HFF-Myc (cell line): ENCODE measurements at places on chromosomes 16 and 17.

- no peak for DNase-seq
Measured at GRCh38 chr17:34195987-34196386, 59.1 kb upstream of the CCL2 start.

GRCh38 chr17:81245024-81245664 lies 6.0 kb downstream of the NDUFAF8 start:
- no peak for DNase-seq

- DNase-seq, result peak; percentile 5
Measured at GRCh38 chr16:24580665-24581064, 41.3 kb downstream of the RBBP6 start.

GRCh38 chr17:79258041-79258440 lies 183.4 kb downstream of the ENGASE start:
- DNase-seq, result no peak

DNA sequence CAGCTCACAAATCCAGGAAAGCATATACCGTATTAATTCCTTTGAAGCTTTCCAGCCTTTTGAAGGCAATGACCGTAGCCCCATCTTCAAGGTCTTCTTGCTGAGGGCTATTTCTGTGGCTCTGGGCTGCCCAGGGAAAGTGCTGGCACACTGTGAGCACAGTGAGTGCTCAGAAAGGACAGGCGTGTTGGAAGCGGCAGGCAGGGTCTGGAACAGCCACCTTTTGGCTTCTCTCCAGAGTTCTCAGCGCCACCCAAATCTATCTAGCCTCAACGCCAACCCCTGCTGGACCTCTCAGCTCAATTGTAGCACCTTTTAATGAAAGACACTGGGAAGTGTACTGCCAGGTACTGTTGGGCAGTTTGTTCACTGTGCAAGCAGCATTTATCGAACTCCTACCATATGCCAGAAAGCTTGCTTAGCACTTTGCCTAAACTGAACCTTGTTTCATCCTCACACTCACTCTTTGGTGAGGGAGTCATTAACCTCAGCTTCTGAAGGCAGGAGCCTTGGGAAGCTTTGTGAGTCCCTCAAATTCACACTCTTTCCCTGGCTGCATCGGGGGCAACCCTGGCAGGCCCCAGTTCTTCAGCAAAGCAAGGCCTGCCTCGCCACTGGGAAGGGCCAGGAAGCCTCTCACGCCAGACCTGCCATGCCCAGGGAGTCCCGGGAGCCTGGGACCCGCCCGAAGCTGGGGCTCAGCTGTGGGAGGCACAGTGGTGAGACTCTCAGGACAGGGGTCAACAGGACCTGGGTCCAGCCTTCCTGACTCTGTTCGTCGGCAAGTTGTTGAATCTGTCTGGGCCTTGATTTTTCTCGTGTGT lies 13.5 kb upstream of the CIBAR2 start:
- no peak for DNase-seq

DNA sequence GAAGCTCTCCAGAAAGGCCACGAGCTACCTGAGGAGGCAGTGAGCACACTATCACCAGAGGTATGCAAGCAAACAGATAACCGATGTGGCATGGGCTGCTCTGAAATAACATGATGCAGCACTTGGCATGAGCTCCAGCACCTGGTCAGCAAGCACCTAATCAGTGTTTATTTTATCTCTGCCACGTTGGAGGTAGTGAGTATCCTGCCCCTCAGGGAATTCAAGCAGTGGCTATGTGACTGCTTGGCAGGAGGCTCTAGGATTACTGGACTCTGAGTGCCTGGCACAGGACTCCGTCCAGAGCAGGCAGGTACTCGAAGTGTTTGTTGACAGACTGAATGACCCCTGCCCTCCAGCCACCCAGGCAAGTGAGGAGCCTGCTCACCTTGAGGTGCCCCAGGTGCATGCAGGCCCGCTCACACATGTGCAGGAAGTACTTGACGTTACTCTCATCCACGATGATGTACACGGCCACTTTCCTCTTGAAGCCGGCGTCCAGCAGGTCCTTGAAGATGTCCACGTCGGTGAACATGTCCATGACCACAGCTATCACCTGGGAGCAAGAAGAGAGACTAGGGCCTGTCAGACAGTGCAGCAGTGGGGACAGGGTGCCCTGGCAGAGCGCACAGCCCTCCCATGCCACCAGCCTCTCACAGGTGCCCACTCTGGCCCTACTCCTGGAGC lies 16.6 kb downstream of the FAM83G start:
- no peak for DNase-seq

GRCh38 chr17:61389670-61390478 lies 9.8 kb upstream of the TBX2 start:
- DNase-seq, result no peak

GRCh38 chr17:61662186-61662585 lies 71.2 kb upstream of the NACA2 start:
- DNase-seq, result no peak

DNA sequence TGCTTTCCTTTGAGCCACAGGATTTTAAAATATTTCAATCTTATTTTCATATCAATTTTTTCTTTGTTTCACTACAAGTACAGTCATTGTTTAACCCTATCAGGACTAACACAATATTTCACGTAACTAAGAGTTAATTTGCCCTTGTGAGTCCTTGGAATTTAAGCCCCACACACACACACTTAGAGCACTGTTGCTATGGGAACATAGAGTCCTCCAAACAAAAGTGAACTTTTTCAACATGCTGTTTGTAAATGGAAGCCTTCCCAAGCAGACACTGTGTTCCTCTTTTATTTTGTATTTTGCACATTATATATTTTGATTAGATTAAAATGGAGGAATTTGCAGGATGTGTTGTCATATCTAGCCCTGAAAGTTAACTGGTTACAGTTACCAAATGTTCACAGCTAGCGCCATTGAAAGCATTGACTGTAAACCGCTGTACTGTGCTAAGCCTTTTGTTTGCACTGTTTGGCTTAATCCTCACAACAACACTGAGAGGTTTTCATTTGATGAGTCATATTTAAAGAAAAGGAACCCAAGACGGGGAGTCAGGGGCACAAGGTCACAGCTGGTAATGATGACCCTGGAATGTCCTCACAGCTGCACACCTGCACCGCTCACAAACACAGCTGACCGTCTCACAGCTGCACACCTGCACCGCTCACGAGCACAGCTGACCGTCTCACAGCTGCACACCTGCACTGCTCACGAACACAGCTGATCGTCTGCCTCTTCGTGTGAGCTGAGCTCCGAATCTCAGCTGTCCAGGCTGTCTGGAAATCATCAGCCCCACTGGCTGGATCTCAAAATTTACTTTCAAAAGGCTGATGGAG lies 6.3 kb downstream of the HSBP1 start:
- DNase-seq, result peak; percentile 79

GRCh38 chr17:71423871-71424546 lies 696.8 kb upstream of the SOX9 start:
- no peak for DNase-seq

- no peak for DNase-seq
Measured at GRCh38 chr16:50313596-50314478, 47.5 kb downstream of the ADCY7 start.

DNA sequence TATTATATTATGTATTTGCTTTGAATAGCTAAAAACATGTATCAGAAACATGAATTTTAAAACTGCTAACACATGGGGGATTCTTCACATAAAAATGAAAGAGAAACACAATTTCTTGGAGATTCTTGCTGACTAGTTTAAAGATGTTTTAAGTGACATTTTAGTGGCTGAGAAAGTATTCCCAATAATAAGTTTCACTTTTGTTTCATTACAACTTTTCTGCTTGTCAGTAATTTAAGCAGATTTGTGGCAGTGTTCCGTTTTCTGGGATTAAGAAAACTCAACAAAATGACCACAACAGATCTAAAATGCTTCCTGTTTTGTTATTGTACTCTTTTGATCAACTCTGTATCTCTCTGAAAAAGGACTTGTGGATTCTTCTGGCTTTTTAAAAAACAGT lies 75.9 kb downstream of the NLK start:
- no peak for DNase-seq

- DNase-seq, result no peak
Measured at GRCh38 chr17:15341385-15341849, at the start of gene TEKT3. Gene TEKT3 (minus strand): TSS chr17:15341597. CDS start chr17:15331585, 10,012 bp downstream.

GRCh38 chr17:9465210-9465921 lies 110.3 kb downstream of the STX8 start:
- DNase-seq, result peak; percentile 42

GRCh38 chr17:68698746-68699145 lies 97.6 kb upstream of the FAM20A start:
- no peak for DNase-seq

- no peak for DNase-seq
Measured at GRCh38 chr17:39863244-39863917, 731 bp downstream of the IKZF3 start.
